Head of caudate nucleus (tissue), 42 donors: ENCODE measurements at places on chromosomes 4 and X.

DNA sequence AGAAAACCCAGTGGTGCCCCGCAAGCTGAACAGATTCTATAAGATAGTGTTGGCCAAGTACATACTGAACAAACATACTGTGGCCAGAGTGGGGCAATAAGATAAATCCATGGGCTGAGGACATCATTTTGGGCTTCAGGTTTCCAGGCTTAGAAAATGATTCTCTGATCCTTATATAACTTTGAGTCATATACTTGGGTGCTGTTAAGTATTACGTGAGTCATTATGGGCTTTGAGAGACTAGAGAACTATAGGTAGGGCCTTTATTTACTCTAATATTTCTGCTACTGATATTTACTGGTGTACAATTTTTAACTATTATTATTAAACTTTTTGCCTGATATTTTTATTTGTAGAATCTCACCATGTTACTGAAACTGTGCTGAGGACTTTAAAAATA lies 586.1 kb downstream of the CENPC start:
- DNase-seq, result no peak

DNA sequence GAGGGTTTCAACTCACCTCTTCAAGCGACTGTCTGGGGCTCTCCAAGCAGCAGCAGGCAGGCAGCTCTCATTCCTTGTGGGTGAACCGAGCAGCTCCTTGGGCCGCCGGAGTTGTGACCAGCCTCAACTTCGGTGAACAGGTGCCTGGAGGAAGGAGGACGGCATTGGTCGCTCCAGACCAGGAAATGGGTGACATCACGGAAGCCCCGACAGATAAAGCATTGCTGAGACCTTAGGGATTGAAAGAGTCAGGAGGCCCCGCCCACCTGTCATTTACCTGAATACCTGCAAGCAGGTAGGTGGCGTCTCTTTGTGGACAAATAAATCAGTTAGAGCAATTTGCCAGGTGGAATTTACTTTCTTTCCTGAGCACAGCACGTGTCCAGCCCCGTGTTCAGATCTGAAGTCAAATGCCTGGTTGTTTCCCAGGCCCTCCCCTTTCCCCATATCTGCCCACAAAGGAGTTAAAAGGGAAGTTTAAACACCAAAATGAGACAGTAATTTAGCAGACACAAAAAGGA lies at the start of gene LNX1:
Gene LNX1 (minus strand): TSS at position 115 of the 521 bp plus-strand sequence. CDS start 17,484 bp downstream, outside the sequence.
- DNase-seq, result no peak

GRCh38 chrX:11111947-11112346 lies 815 bp downstream of the HCCS start:
- no peak for DNase-seq

- no peak for DNase-seq
Measured at GRCh38 chr4:17476853-17477252, 35.0 kb downstream of the QDPR start.

- DNase-seq, result no peak
Measured at GRCh38 chr4:22959483-22959882, 266.7 kb downstream of the GBA3 start.
